Activated T-helper 17 cell treated with anti-CD3 and anti-CD28 coated beads, Interleukin-2, amount 50 U/mL, for 72 hours (primary cell): ENCODE measurements at places on chromosomes 5 and 9.

GRCh38 chr9:138044485-138045383 is 167.2 kb downstream of the CACNA1B start:
- no peak for ATAC-seq

DNA sequence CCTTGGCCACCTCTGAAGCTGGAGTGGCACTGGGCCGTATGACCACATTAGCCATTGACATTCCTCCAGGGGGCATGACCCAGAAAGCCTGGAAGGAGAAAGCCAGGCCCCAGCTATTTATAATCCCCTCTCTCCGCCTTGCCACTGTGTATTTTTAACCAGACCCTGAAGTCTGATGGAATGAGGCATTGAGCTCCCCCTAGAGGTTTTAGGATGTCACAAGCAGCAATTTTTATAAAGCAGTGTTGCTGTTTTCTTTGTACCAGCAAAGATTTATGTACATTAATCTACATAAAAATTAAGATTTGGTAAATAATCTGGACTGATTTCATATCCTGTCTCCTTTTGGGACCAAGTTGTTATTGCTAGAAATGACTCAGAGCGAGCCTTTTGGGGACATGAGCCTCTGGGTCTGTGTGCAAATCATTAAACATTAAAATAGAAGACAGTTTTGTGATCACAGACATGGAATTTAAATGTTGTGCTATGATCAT is 127.1 kb downstream of the TRIO start:
- ATAC-seq, result no peak

- no peak for ATAC-seq
Observed at GRCh38 chr5:124492444-124493224, 253.8 kb downstream of the ZNF608 start.

GRCh38 chr5:164921722-164922121 is 1416.3 kb downstream of the MAT2B start:
- no peak for ATAC-seq

- no peak for ATAC-seq
Observed at GRCh38 chr5:135508496-135509005, 27.2 kb downstream of the NEUROG1 start.

- no peak for ATAC-seq
Observed at GRCh38 chr5:67204821-67205220, 8.2 kb upstream of the CD180 start.

DNA sequence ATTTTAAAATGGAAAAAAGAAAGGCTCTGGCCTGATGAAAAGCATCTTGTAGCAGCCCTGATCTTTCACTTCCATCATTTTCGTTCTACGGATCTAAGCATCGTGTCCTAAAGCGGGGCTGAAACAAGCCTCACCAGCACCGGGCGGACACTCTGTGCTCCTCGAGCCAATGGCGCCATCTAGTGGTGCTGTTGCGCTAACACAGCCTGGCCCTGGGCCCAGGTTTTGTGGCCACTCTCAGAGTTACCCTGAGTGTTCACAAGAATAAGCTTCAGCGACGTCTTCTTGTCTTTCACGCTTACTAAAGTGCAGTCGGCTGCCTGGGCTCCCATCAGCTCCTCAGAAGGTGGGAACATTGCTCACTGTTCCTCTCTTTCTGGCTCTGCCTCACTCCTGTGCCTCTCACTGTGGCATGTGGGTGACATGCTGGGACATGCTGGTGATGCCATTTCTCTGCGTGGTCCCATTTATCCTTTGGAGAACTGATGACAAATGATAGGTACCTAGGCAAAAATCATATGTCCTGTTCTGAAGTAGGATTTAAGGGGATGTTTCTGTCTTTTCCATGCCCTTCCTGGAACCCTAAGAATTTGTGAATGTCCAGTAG is 32.7 kb downstream of the DMRT3 start:
- ATAC-seq, result peak; percentile 96

- ATAC-seq, result no peak
Observed at GRCh38 chr5:164145458-164145857, 640.0 kb downstream of the MAT2B start.

DNA sequence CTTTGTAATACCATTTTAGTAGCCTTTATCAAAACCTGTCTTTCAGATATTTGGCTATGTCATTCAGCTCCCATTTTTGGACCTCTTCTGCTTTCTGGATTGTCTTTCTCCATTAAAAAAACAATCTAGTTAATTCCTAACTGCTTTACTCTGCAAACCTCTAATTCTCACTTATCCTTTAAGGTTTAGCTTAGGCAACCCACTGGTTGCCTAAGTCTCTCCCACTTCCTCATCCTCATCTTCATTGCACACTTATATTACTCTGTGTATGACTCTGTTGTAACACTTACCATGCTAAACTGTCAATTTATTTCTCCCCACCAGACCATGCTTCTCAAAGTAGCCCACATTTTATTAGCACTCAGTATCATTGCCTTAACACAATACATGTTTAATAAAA is 205.0 kb upstream of the DMRTA1 start:
- ATAC-seq, result no peak

DNA sequence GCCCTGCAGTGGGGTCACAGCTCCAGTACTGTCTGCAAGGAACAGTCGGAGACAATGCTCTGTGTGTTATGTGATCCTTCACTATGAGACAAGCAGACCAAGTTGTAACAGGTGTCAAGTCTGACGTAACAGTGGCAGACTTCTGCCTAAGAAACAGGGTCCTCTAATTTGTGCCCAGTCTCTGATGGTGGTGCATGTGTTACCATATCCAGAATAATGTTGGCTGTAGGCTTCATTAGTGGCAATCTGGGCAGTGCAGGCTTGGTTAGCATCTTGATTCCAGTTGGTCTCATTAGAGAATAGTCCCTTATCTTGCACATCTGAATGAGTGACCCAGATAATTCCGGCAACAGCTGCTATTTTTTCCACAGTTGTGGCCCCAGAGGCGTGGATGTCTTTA is 33.8 kb downstream of the ZNF131 start:
- ATAC-seq, result no peak

- no peak for ATAC-seq
Observed at GRCh38 chr9:37999588-38000189, 69.3 kb downstream of the SHB start.

DNA sequence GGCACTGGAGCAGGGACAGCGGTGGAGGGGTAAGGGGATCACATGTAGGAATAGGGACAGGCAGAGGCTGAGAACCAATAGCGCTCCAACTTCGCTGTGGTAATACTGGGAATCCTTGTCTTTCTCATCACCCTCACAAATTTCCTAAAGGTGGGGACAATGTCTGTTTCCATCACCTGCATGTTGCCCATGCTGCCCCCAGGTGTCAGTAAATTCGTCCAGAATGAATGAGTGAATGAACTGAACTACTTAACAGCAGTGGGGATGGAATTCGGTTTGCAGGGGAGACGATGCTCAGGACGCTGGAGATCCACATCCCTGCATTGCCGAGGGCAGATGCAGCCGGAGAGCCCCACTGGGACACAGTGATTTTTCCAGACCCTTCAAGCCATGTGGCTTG is 129.9 kb downstream of the PDZD2 start:
- ATAC-seq, result no peak

- ATAC-seq, result no peak
Observed at GRCh38 chr5:34691326-34691725, 35.2 kb downstream of the RAI14 start.

DNA sequence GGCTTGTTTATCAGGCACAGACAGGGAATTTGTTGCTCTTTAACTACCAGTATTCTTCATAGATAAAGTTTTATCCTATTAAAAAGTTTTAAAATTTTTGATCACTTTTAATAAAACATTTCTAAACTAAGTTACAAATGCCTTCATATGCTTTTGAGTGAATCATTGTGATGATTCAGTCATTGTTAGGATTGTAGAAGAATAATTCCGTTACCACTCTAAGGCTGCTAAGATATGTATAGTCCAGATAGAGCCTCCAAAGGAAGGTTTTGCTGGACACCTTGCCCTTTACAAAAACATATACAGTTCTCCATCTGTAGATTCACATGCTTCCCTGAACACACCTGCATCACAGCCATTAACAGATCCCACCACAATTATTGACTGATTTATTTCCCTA is 233.7 kb downstream of the SPOCK1 start:
- no peak for ATAC-seq

GRCh38 chr5:113338628-113339027 is 96.2 kb downstream of the TSSK1B start:
- ATAC-seq, result no peak

- ATAC-seq, result peak; percentile 32
Observed at GRCh38 chr5:54217826-54218503, 92.4 kb downstream of the ARL15 start.

- no peak for ATAC-seq
Observed at GRCh38 chr9:69933445-69933844, 110.2 kb upstream of the MAMDC2 start.

- no peak for ATAC-seq
Observed at GRCh38 chr9:136441681-136442245, 2.1 kb upstream of the INPP5E start.
